SHP77 treated with DMSO at 0.1 percent for 48 hours (cell line): ENCODE measurements at places on chromosomes 2 and 18.

DNA sequence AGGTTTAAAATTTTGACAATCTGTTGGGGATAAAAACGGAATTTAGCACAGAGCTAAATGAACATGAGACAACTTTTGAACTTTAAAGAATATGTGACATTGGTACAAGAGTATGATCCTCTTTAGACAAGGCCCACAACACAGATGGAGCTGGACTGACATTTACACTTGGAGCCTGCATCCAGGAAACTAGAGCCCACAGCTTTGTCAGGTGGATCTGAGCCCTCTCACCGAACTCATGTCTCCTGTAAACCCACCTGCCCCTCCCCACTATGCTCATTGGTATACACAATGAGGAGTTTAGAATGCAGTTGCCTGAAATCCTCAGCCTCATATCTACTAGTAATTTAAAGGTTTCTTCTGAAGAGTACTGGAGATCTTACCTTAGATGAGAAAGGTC, 22.1 kb upstream of the ACAA2 start:
- DNase-seq, result no peak

GRCh38 chr2:78980871-78981270, 44.6 kb upstream of the REG3G start:
- DNase-seq, result no peak

DNA sequence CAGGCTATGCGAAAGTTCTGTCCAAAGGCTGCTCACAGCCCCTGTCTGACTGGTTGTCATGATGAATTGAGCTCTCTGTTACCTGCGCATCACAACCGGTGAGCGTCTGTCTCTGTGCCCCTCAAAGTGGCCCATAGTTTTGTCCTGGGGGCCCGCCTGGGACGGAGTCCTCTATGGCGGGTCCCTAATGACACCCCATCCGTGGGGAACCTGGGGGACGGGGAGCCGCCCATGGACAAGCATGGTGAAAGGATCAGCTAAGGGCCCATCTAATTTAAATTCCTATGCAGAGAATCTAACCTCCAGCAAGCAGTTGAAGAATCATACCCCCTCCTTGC, 473 bp downstream of the ELMOD3 start:
- no peak for DNase-seq

- DNase-seq, result no peak
These were observed 506.5 kb upstream of the NRP2 start for GRCh38 chr2:205175831-205176230.

GRCh38 chr2:27091746-27092695, 5.4 kb downstream of the KHK start:
- no peak for DNase-seq

DNA sequence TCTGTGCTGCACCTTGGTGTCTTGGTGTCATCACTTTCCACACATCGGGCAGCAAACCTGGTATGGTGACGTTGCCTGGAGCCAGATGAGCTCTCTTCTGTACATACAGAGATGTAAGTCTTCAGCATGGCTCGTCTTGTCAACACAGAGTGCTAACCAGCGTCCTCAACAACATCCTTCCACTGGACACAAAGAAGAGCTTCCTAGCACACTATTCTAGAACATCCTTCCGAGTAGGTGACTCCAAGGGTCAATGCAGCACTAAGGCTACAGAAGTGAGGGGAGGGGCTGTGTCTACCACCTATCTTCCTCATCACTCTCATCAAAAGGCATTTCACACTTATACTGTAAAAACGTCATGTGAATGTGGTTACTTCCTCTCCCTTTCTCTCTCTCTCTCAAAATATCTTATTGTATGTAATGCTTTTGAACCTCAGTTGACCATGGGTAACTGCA, 108.1 kb upstream of the SLC1A4 start:
- no peak for DNase-seq

DNA sequence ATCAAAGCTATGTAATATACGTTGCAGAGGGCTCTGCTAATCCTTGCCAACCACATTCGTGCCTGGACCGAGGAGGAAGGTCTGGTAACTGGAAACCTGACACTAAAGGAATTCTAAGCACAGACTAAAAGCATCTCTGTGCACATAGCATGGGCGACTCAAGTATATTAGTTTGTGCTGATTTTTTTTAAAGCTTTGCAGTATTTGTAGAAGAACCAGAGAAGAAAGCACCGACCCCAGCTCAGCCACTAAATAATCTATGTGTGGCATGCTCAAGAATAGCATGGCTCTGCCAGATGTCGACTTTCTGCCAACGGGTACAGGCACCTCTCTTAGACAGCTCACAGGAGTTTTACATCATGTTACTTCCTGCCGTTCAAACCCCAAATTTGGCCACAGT, 73.2 kb upstream of the NRP2 start:
- no peak for DNase-seq

DNA sequence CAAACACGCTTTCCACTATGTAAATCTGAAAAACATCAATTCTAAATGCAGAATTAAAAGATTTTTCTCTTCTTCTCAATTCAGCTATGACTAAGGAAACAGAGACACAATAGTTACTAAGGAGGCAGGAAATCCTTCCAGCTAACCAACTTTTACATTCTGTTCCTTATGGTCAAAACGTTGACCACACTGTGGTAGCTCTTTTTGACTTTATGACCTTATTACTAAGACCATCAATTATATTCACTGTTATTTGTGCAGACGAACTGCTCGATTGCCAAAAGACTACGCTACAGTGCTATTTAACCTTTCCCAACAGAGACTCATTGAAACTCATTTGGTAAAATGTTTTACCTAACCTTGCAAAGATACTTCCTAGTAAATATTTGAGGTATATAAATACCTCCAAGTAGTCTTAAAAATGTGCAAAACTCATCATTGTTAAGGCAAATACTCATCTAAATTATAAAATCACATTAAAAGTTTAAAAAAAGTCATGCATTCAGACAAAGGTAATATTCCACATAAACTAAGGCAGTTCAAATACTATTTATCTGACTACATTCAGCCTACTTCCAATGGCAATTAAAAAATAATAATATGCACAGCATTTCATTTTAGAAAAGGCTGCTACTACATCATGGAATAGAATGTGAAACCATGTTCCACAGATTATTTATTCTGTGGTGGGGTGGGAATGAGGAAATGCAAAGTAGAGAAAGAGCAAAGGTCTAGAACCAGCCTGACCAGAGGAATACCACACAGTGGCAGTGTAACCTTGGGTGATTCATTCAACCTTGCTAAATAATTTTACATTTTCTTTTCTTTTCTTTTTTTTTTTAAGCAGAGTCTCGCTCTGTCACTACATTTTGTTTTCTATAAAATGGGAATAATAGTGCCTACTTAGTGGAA, 139.9 kb downstream of the THADA start:
- no peak for DNase-seq

DNA sequence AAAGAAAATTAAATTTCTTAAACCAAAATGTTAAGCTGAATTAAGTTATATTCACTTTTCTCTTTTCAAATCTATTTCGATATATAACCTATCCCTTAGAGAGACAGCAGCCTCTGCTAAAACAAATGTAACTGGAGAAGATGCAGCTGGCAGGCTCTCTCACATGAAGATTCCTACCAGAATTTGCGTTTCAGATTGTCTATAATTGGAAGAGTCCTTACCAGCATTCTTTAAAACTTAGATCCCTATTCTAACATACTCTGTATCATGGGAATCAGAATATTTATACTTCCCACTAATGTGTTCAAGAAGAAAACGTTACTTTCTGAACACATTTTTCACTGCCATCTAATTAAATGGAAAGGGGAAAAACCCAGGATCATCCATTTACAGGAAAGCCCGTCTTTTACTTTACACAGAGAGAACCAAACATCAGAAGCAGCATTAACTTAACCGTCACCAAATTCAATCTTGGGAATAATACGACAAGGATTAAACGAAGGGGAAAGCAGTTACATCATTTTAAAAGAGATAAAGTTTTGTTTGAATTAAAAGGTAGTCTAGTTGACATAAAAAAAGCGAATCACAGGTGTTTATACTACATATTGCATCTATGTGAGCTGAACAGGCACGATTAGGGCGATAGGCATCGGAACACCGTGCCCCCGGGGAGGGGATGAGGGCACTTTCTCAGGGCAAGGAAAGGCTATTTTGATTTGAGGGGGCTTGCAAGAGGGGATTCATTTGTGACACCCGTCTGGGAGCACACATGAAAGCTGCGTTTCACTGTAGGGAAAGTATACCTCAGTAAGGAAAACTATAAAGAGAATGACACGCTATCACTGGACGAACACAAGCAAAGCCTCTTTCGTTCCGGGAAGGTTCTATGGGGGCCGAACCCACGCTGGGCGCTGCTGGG, 1.3 kb downstream of the PTPN2 start:
- DNase-seq, result no peak

DNA sequence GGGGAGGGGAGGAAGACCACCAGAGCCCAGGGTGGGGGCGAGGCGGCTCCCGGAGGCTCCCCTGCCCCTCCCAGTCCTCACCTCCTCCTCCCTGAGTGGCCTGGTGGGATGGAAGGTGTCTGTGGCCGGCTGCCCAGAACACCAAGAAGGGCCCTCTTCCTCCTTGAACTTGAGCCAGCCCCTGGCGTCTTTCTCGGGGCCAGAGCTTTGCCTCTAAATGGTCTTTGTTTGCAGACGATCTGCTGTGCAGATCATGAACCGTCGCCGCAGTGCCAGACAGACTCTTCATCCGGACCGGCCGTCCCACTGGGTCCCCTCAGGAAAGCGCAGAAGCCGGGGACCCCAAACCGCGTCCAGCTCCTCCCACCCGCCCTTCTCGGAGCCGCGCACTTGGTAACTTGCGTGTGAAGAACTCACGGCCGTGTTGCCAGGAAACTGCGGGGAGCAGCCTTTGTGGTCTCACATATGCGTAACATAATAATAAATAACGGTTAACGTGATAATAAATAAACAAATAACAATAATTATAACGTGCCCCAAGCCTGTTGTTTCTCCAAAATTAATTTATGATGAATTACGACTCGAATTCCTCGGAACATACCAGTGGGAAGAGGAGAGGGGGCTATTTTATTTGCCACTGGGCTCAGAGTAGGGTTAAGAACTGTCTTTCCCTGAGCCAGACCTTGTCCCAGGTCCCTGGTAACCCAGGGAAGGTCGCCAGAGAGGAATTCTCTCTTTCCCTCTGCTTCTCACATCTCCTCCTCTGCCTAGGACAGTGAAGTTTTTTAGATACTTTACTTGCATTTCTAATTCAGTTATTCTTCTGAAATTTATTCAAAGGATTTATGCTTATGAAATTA, 41.0 kb downstream of the PTGR3 start:
- DNase-seq, result no peak

DNA sequence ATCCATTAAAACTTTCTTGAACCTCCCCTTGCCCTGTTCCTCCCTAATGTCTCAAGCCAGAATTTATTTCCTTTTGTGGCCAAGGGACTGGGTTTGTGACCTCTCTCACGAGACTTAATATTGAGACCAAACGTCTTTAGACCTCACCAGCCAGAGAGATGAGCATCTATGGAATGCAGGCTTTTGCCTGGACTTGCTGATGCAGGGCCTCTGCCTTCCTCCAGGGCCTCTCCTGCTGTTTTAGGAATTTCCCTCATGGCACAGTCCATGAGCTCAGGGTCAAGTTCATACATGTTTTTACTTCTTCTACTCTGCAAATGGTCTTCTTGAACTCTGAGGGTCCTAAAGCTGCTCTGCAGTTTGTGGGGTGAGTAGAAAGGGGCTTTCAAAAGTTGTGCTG, 22.3 kb downstream of the IL1B start:
- no peak for DNase-seq

DNA sequence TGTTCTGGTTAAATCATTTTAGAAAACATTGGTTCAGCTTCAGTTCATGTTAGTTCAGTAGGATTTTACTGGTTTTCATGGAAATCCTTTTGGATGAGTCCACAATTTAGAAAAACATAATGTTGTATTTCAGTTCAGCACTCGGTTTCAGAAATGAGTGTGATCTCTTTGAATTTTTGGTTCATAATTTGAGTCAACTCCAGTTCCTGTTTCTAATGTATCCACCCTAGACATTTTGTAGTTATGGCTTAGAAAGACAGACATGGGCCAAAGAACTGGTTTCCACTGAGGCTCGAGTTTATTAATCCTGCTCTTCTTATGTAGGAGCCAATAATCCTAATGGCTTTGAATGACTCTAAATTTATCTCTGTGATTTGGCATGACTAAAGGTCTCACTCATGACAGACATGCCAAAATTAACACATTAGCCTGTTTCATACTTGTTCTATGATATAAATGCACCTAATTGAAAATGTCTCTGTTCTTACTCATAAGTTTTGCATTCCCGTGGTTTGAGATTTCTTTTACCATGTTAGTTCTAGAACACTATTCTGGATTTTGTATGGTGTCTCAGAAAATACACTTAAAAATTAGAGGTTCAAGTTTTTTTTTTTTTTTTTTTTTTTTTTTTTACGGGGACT, 82.3 kb upstream of the SPRED2 start:
- DNase-seq, result no peak

GRCh38 chr18:9861157-9861556, 24.6 kb upstream of the TXNDC2 start:
- no peak for DNase-seq

GRCh38 chr2:152067823-152068222, 31.0 kb downstream of the CACNB4 start:
- DNase-seq, result no peak

- DNase-seq, result no peak
These were observed 886 bp upstream of the STK25 start for GRCh38 chr2:241509155-241509784.

DNA sequence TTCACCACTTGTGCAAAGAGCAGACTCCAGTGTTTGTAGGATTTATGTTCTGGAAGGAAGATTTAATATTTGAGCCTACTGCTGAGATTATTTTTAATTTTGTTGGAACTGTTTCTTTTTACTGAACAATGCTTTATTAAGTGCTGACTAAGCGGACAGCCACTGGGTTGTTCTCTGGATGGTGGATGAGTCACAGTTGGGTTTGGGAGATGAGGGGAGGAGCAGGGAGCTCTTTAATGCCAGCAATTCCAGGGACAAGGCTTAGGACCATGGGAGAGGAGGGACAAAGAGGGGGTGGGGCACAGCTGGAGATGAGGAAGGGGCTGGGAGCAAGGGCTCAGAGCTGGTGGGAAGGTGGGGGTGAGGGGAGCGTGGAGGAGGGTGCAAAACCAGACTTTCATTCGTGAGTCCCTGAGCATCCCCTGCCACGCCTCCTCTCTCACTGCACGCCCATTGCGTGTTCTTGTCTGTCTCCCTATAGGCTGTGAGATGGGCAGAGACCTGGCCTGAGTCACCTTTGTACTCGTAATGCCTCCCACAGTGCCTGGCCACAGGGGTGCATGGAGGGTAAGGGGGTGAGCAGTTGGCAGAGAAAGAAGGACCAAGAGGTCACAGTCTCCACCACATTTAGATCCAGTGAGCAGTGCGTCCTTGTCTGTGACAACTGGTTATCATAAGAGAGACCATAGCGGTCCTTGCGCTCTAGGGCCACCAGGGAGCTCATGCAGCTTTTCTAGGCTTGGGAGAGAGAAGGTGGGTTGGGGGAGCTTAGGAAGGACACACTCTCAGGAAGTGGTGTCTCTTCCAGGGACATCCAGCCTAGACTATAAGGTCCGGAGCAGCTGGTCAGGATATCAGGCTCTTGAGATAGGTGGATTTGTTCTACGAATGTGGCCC, 18.4 kb downstream of the SLC4A3 start:
- no peak for DNase-seq

- no peak for DNase-seq
These were observed 9.8 kb downstream of the WDR43 start for GRCh38 chr2:28904295-28904694.

GRCh38 chr2:172539767-172540166, 16.1 kb upstream of the PDK1 start:
- no peak for DNase-seq
